Spinal cord (tissue), 10 donors: ENCODE measurements at places on chromosomes 1 and 21. TPM values are rescaled to one million over a fixed set of nuclear protein-coding genes. Genes with fewer than 3 reads are reported as not detected.

GRCh38 chr1:162008799-162009198, 14.9 kb downstream of the OLFML2B start:
- DNase-seq: no peak

GRCh38 chr1:194959795-194960194, 1648.4 kb downstream of the KCNT2 start:
- DNase-seq: no peak

GRCh38 chr1:159974350-159974965, 20.4 kb upstream of the SLAMF9 start:
- DNase-seq: no peak

DNA sequence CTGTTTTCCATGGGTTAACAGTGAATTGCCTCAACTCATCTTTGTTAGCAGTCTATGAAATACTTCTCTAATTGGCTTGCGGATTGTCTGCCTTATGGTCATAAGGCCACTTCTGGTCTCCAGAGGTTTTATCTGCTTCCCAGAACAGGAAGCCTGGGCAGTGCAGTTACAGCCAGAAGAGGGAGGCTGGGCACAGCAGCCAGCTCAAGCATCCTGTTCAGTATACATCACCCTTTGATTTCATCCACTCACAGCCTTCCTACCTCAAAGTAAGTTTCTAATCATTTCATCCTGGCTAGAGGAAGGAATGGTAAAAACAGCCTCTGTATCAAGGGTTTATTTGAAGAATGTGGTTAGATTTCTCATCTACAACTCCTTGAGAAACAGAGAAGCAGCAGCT, 311.5 kb upstream of the DEPDC1 start:
- DNase-seq: peak; percentile 20

DNA sequence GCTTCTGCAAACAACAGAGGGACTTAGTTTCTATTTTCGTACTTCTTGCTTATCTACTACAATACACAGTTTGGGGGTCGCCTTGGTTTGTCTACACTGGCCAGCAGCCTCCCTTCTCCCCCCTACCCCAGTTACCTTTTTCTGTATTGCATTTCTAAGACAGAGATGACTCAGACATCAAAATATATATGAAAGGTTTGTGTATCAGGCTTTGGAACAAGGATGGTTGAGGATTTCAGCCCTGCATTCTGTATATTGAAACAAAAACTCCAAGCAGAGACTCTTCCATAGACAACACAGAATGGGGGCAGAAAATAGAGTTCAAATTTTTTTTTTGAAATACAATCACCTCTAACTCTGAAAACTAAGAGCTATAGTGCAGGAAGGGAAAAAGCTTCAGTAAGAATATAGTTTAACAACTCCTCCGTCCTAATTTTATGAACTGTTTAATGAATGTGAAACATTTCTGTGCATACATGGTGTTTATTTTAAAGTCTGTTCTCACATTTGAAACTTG, 1.9 kb downstream of the SAMD13 start:
- DNase-seq: no peak

GRCh38 chr21:36127977-36128376, 6.9 kb upstream of the CBR3 start:
- no peak for DNase-seq

DNA sequence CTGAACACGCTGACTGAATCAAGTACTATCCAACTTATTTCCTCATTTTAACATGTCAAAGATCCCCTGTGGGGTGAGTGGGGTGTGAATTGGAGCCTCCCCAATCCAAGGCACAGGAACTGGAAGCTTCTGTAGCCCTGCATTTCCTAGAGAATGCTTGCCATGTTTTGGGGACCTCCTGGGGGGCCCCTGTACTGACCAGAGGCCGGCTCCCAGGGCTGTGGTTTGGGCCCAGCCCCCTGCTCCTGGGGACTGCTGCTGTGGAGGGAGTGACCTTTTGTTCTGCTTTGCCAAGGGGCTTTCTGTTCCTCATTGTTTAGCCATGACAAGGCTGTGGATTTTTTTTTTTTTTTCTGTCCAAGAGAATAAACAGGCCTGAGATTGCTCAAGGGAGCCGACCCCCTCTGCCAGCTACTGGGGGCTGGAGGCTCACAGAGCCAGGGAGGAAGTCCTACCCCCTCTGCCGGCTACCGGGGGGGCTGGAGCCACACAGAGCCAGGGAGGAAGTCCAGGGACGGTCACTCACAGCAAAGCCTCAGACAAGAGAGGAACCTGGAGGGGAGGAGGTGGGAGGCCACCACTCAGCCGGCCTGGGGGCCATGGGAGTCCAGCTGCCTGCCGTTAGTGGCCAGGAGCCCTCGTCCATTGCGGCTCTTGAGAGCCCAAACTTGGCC, 17.4 kb downstream of the TNFRSF1B start:
- no peak for DNase-seq

The PYHIN1 gene
- total RNA-seq: not detected

The KIF21B gene
- total RNA-seq: 29.9 TPM

The GREM2 gene
- 1.3 TPM for total RNA-seq

The SSBP3 gene
- 23.3 TPM for total RNA-seq
